NCI-H2081 treated with DMSO at 0.1 percent for 48 hours (cell line): ENCODE measurements at places on chromosomes 13 and 19.

DNA sequence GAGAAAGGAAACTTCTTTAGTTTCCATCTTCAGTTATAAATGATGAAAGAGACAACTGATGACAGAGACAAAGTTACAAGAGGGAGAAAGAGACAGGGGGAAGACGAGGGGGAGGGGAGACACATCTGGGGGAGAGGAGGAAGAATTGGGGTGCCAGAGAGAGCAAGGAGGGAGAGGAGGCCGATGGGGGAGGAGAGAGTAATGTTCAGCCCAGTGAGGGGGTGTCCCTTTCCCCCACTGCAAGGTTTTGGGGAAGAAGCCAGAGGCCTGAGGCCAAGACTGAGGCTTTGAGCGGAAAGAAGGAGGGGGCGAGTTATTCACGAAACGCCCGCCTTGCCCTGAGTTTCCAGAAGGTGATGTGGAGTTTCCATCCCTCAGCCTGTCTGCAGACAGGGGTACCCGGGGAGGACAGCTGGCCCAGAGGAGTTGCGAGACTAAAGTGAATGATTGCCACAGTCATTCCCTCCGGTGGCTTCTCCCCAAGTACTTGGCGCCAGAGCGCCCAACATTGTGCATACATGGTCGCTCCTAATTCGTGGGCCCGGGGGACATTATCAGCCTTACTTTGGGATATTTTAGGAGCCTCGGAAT lies 558 bp upstream of the PPAN start:
- DNase-seq = no peak

DNA sequence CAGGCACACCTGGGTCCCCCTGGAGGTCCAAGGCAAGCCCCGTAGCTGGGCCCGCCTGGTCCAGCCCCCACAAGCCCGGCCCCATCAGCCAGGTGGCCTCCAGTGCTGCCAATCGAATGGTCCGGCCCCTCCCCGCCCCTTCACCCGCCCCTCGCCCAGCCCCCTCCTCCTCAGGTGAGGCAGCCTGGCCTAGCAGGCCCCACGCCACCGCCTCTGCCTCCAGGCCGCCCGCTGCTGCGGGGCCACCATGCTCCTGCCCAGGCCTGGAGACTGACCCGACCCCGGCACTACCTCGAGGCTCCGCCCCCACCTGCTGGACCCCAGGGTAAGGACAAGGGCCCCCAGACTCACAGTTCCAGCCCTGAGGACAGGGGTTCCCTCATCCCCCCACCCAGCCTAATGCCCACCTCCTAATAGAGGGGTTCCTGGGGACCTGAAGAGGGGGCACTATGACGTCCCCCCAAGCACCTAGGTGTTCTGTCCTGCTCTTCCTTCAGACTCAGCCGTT lies at the start of gene HPN:
HPN (plus strand) TSS at position 174 of the 508 bp plus-strand sequence. CDS start 786 bp downstream, outside the sequence.
- DNase-seq = no peak

GRCh38 chr13:113584870-113585671 lies 518 bp downstream of the TFDP1 start:
- DNase-seq = no peak

DNA sequence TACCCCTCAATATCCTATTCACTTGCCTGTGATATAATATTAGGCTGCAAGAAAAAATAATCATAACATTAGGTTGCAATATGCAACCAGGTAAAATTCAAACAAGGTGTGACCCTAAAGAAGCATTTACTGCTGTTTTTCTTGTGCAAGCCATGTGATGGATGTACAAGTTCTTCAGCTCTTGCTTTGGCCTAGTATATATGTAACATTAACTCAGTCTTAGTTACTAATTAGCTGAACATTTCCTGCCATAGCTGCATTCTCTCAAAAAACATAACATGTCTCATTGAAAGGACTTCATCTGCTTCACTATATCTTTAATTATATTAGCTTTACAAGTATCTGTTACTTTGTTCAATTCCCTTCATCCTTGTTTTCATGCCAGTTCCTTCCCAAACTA lies 406.8 kb upstream of the HTR2A start:
- no peak for DNase-seq

DNA sequence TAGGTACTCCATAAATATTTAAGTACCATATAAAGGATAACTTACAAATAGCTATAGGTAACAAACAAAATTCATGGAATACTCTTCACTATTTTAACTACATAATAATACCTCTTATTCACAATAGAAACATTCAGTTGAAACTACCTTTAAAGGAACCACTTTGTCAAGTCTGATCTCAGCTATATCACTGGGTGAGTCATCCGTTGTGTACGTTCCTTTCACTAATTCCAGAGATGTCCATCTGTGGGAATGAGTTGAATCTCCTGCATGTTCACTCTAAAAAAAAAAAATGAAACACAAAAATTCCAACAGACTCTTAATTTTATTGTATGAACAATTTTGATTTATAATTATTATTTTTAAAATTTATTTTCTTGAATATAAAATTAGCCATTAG lies 149.4 kb upstream of the FBXL3 start:
- DNase-seq = no peak

- no peak for DNase-seq
Observed at GRCh38 chr19:40610396-40611064, 9.4 kb downstream of the LTBP4 start.

GRCh38 chr19:39967561-39967960 lies 3.4 kb upstream of the PSMC4 start:
- no peak for DNase-seq

- DNase-seq = no peak
Observed at GRCh38 chr13:113065406-113066141, 40.0 kb upstream of the F7 start.

DNA sequence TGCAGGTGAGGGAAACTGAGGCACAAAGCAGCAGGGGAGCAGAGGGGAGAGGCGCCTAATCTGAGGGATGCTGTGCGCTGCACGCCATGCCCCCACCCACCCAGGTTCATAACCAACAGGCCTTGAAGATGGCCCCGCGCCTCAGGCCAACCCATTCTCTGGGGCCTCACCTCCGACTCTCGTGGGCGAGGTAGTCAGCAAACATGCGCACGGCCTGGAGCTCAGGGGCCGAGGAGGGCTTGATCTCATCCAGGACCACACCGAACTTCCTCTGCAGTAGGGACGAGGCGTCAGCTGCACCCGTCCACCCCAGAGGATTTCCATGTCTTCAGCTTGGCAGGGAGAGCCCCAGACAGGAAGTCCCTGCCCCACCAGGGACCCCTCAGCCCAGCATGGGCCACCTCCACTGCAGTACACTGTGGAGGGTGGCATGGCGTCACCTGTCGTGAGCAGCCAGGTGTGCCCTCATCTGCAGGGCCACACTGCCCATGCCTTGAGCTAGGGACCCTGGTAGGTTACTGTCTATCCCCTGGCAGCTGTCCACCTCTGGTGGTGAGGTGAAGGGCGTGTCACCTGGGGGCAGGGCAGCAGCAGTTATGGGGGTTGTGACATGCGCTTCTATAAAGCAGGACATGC lies 8.3 kb downstream of the COPE start:
- DNase-seq = no peak

- no peak for DNase-seq
Observed at GRCh38 chr19:31092274-31092673, 257.0 kb downstream of the TSHZ3 start.

DNA sequence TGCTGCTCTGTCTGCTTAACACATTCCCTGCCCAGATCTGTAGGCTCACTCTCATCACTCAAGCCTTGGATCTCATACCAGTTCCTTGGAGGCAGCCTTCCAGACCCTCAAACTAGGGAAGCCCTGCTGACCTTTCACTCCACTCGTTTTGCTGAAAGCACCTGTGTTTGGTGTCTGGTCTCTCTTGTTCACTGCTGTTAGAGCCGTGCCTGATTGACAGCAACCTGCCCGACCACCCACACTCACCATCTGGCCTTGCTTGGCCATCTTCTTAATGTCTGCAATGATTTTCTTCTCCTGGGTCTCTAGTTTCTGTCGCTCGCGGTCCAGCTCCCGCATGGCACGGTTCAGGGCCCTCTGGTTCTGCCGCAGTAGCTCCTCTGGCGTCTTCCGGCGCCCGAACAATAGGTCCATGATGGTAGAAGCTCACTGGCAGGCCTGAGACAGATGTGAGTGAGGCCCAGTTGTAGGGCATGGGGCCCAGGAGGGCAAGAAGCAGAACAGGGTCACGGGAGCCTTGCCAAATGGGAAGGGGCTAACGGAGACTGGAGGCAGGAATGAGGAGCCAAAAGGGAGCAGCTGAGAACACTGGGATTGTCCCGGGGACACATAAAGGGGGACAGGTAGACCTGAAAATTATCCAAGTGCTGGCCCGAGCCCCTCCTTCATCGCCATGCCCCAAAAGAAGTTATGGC lies 959 bp downstream of the CHMP2A start:
- no peak for DNase-seq

DNA sequence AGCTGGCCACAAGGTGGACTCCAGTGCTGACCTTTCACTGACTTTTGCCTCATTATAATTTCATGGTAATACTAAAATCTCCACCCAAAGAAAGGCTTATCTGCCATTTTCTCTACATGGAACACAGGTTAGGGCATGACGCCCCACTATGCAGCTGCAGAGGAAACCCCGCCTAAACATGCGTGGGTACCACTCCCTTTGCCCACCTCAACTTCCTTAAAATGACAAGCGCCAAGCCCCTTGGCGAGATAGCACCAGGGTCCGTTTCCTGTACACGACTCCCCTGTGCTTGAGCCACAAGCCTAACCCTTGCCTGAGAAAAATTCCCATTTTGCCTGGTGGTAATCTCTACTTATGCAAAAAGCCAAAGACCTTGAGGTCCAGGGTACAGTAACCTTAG lies 36.0 kb upstream of the PABPC3 start:
- DNase-seq = no peak

- DNase-seq = no peak
Observed at GRCh38 chr19:51784109-51784785, 10.7 kb upstream of the FPR3 start.

DNA sequence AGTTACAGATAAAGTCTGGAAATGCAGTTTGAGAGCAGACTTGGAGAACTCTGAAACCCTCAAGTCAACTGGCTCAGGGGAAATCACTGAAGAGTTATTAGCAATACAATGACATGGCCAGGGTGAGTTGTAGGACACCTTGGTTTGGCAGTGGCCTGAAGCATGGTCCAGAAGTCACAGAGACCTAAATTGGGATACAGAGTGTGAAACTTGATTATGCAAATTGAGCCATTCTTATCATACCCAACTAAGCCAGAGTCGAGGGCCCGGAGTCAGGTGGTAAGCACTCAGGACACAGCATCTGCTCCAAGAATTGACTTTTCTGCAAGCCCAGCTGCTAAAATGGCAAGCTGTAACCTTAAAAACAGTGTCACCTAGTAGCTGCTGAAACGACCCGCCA lies 224.5 kb downstream of the DCLK1 start:
- no peak for DNase-seq

DNA sequence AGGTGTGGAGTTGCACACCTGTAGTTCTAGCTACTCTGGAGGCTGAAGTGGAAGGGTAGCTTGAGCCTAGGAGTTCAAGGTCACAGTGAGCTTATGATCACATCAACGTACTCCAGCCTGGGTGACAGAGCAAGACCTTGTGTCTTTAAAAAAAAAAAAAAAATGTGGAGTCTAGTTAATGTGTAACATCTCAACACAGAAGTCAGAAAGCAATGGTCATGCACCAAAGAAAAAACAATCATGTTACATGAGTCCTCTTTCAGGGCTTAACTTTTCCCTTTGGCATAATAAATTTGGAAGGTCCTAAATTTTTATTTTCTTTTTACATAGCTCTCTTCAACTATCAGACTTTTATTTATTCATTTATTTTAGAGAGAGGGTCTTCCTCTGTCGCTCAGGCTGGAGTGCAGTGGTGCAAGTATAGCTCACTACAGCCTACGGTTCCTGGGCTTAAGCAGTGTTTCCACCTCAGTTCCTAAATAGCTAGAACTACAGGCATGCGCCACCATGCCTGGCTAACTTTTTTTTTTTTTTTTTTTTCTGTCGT lies 22.3 kb downstream of the SETDB2 start:
- DNase-seq = no peak

DNA sequence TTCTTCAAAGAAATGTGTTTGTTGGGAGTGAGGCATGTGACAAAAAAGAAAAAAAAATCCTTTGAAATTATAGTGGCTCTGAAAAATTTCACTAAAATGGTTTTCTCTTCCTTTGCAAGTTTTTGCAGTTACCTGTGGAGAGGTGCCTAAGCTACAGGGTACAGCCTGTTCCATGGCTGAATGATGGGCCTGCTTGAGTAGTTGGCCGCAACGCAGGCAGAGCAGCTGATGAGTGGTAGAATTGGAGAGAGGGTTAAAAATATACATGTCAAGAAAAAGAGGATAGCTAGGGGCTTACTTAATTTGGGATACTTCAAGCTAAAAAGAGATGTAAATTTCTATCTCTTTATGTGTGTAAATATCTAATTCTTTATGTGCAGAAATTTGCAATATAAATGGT lies 629.1 kb upstream of the SLC10A2 start:
- no peak for DNase-seq

GRCh38 chr13:97798836-97799235 lies 154.6 kb upstream of the IPO5 start:
- DNase-seq = no peak

GRCh38 chr13:20939662-20940061 lies 37.1 kb upstream of the XPO4 start:
- no peak for DNase-seq

- DNase-seq = no peak
Observed at GRCh38 chr13:75770592-75771011, 134.5 kb downstream of the LMO7 start.

- no peak for DNase-seq
Observed at GRCh38 chr13:40588101-40588500, 78.3 kb downstream of the FOXO1 start.

- no peak for DNase-seq
Observed at GRCh38 chr13:23871616-23872220, 17.5 kb downstream of the MIPEP start.

DNA sequence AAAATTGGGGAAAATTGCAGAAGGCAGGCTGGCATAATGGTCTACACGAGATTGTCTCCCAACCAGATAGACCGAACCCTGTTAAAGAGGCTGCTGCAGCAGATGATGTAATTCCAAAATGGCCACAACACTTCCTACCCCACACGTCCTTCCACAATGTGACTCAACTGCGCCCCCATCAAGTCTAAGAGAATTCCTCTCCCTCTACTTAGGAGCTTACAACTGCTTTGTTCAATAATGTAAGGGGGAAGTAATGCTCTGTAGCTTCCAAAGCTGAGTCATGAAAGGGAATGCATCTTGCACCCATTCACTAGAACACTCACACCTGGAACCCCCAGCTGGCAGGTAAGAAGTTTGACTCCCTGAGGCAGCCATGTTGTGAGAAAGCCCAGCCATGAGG lies 117.8 kb upstream of the IRS2 start:
- DNase-seq = no peak

DNA sequence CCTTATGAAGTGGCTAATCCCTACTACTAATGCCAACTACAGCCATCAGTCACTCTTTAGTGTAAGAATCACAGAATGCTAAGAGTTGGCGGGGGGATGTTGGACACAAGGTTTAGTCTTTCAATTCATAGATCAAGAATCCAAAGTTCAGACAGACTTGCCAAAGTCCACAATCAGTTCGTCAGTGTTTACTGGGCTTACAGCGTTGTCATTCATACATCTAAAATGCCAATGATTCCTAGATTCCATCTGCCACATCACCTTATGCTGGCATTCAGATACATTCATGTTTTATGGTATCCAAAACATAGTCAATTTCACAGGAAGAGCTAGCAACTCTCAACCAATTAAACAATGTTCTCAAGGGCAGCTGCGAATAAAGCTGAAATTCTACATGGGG lies 18.1 kb downstream of the RCBTB2 start:
- DNase-seq = no peak

- DNase-seq = no peak
Observed at GRCh38 chr13:50200988-50201387, 185.7 kb downstream of the KCNRG start.
